ENCODE measurements at places on chromosomes 2 and 18.

- peak; percentile 33 for DNase-seq
These were observed 957.1 kb upstream of the CHAC2 start for GRCh38 chr2:52810460-52810859.

- DNase-seq = no peak
These were observed 17.9 kb upstream of the SDC1 start for GRCh38 chr2:20242727-20243377.

DNA sequence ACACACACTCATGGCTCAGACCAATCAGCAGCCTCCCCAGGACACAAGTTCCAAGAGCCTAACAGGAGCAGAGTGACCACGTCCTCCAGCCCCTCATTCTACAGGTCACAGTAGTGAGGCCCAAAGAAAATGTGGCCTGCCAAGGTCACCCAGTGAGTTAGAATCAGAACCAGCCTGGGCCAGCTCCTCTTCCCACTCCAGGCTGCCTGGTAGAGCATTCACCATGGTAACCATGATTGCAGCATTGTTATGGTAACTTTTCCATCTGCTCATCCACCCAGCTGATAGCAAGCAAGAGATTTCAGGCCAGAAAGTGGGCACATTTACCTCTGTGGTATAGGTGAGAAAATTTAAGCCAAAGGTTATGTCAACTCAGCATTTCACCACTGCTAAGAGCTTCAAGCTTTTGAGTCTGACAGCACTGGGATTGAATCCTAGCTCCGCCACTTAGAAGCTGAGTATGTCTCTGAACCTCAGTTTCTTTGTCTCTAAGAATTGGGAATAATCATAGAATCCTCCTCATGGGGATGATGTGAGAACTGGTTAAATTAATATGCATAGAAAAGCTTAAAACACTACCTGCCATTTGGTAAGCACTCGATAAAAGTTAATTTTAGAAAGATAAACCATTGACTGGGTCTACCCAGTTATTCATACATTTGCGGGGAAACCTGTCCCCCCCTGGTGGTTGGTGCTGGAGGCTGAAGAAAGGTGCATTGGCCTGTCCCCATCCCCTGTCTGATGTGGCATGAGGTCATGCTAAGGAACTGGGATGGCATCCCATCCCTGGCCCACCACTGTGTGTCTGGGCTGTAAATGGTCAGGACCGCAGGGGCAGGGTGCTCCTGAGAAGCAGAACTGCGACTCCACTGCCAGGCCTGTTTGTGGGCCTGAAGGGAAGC, 181.5 kb downstream of the KLHL29 start:
- peak; percentile 29 for DNase-seq

DNA sequence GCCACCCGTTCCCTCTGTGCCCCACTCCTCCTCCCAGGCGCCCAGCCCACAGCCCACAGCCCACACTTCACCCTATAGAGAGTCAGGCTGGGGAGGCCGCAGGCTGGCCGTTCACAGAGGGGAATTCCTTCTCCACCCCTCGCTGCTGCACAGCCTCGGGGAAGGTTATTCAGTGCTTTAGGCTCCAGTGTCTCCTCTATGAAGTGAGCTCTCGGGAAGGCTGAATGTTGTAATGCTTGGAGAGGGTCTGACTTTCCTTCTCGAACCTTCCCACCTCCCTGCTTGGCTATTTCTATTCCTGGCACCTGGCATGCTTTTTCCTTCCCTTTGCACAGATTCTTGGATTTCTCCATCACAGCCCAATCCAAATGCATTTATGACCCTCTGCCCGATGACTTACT, 62.5 kb upstream of the SMAD7 start:
- no peak for DNase-seq

- DNase-seq = no peak
These were observed 84.3 kb downstream of the NEB start for GRCh38 chr2:151649966-151650365.

- DNase-seq = no peak
These were observed 15.6 kb upstream of the PKDCC start for GRCh38 chr2:42032224-42032620.

DNA sequence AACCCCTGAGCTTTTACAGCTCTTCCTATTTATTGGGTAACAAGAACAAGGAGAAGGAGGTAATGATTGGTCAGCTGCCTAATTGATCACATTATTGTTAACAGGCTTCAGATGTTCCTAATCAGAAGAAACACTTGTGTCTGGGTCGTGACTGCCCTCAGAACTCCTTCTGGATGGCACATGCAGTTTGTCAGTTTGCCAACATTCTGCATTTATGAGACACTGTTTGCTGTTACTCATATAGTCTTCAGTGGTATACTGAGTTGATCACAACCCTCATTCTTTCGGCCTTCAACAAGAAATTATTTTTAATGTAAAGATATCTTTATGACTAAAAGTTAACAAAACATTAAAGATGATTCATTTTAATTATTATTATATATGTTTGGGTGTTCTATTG, 95.7 kb upstream of the DOCK10 start:
- DNase-seq = peak; percentile 57

GRCh38 chr2:84894131-84894586, 11.3 kb upstream of the TMSB10 start:
- DNase-seq = no peak

- no peak for DNase-seq
These were observed 21.1 kb downstream of the NEURL3 start for GRCh38 chr2:96484091-96484490.

- no peak for DNase-seq
These were observed 27.6 kb upstream of the NEMP2 start for GRCh38 chr2:190562121-190562520.

DNA sequence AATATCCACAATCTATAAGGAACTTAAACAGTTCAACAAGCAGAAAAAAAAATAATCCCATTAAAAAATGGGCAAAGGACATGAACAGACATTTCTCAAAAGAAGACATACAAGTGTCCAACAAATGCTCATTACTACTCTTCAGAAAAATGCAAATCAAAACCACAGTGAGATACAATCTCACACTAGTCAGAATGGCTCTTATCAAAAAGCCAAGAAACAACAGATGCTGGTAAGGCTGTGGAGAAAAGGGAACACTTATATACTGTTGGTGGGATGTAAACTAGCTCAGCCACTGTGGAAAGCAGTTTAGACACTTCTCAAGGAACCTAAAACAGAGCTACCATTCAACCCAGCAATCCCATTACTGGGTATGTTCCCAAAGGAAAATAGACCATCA, 7.2 kb upstream of the CRYGB start:
- DNase-seq = no peak

DNA sequence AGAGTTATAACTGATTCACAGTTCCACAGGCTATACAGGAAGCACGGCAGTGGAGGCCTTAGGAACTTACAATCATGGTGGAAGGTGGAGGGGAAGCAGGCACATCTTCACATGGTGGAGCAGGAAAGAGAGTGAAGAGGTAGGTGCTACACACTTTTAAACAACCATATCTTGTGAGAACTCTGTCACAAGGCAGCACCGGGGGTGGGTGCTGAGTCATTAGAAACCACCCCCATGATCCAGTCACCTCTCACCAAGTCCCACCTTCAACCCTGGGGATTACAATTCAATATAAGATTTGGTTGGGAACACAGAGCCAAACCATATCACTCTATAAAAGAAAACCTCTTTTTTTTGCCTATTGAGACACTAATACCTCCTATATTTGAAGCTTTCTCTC, 1108.5 kb upstream of the CDH2 start:
- DNase-seq = peak; percentile 37

GRCh38 chr18:6843308-6843707, 113.8 kb downstream of the ARHGAP28 start:
- DNase-seq = no peak

DNA sequence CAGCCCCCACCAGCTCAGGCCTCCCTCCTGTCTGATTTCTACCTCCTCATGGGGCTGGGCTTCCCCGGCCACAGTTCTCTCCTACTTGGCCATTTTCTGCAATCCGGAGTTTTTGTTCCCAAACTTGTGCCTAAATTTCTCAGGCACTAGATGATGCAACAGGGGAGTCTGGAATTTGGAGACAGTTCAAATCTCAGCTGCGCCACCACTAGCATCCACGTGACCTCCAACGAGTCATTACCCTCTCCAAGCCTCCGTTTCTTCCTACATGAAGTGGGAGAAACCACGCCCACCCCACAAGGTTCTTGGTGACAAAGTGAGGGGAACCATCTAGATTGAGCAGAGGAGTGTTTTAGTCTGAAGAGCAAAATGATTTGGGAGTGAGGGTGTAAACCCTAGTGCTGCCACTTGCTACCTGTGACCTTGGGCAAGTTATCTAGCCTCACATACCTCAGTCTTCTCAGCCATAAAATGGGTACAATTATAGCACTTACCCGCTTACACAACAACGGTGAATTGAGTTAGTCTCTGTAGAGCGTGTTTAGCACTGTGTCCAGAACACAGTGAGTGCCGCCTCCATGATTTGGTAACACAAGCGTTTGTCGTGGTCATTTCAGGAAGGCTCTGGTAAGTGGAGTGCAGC, 61.4 kb upstream of the ASAP2 start:
- DNase-seq = peak; percentile 86

GRCh38 chr2:45825001-45825651, 173.7 kb downstream of the PRKCE start:
- DNase-seq = no peak

GRCh38 chr2:189142893-189143759, 36.4 kb downstream of the COL5A2 start:
- peak; percentile 68 for DNase-seq

DNA sequence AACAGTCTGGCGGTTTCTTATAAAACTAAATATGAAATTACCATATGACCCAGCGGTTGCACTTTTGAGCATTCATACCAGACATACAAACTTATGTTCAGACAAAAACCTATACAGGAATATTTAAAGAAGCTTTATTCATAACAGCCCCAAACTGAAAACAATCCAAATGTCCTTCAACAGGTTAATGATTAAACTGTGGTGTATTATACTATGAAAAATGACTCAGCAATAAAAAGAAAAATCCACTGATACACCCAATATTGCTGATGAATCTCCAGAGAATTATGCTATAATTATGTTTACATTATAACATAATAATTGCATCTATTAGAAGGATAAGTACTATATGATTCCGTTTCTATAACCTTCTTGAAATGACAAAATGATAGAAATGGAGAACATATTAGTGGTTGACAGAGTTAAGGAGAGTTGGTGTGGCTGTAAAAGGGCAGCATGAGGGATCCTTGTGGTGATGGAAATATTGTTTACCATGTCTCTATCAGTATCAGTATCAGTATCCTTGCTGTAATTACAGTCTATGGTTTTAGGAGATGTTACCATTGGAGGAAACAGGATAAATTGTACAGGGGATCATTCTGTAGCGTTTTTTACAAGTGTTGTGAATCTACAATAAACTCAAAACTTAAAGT, 127.1 kb downstream of the DSC3 start:
- DNase-seq = no peak

DNA sequence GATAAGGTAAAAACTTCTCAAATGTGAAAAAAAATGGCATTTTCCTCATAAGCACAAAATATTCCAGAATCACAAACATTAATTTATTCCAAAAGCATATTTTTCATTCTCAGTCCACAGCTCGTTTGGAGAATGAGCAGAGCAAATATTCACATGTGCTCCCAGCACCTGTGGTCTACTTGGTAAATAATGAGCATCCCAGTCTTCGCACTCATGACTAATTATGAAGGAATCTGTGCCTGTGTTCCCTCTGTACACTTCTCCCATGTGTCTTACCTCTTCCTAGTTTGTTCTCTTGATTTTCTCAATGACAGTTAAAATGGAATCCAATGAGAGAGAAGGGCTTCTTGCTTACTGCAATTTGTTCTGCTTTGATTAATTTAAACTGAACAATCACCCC, 671.0 kb upstream of the SOX11 start:
- DNase-seq = no peak

DNA sequence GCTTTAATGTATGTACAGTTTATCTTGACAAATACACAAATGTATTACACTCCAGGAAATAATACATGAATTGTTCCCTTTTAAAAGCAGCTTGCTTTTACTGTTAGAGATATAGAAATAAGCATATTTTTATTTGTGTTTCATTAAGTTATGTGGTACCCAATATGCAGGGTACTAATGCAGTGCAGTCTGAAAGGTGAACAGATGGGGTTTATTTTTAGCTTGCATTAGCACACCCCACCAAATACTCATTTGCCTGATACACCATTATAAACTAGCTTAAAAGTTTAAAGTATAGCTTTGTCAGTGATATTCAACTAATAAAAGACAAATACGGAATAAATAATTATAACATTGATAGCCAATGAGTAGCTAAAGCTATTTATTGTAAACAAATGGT, 394.7 kb upstream of the ZNF804A start:
- no peak for DNase-seq

GRCh38 chr2:110883406-110883805, 151.0 kb downstream of the ACOXL start:
- no peak for DNase-seq

DNA sequence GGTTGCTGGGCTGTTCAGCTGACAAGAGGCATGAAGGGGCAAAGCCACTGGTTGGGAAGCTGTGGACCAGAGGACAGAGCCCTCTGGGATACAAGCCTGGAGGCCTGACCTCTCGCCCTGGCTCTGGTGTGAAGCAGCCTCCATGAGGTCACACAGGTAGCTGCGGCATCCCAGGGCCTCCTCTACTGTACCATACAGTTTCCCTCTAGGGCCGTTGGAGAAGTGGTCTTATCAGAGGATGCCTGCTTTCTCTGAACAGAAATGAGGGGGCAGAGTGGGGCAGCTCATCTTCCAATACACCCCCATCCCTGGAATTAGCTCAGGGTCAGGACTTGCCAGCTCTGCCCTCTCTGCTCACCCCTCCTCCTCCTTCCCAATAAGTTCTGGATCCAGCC, 135.1 kb upstream of the SMAD2 start:
- DNase-seq = no peak

DNA sequence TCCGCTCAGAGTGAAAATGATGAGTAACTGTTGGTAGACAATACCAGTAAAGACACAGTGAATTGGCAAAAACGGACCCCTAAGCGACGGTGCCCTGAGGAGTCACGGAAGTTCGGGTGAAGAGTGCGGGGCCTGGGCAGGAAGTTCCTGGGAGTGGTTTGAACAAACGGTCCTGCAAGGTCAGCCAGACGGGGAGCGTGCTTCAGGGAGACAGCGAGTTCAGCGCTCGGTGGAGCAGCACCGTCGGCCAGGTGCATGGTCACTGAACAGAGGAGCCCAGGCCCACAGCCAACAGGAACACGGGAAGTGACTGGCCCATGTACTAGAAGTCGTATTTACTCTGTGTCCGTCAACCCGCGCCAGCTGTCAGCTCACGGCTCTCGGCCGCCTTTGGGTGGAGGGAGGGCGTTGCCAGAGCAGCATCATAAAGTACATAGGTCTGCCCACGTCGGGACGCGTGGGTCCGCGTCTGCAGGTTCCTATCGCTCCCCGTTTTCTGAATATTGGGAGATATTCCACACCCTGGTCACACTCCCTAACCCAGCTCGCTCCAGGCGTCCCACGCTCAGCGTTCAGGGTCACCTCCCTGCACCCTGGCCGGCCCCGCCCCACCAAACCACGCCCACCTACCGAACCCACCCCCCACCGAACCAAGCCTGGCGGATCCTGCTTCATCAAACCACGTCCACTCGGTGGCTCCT, 75.6 kb upstream of the UXS1 start:
- DNase-seq = no peak

- DNase-seq = no peak
These were observed 11.2 kb downstream of the STK25 start for GRCh38 chr2:241496904-241497877.

- DNase-seq = no peak
These were observed 132.0 kb downstream of the SNTG2 start for GRCh38 chr2:1082456-1083205.

Data from fibroblast of mammary gland (primary cell).